ENCODE measurements at places on chromosomes 6 and 20. TPM values are rescaled to one million over a fixed set of nuclear protein-coding genes. Genes with fewer than 3 reads are reported as not detected.

SMPDL3A gene
- total RNA-seq: 13.0 TPM

SLC17A1 gene
- not detected for total RNA-seq

DLK2 gene
- 8.6 TPM for total RNA-seq

WDR27 gene
- total RNA-seq: 18.3 TPM

BPIFB2 gene
- total RNA-seq: not detected

GSTA1 gene
- not detected for total RNA-seq

MYLK2 gene
- total RNA-seq: 0.82 TPM

LBP gene
- not detected for total RNA-seq

DNA sequence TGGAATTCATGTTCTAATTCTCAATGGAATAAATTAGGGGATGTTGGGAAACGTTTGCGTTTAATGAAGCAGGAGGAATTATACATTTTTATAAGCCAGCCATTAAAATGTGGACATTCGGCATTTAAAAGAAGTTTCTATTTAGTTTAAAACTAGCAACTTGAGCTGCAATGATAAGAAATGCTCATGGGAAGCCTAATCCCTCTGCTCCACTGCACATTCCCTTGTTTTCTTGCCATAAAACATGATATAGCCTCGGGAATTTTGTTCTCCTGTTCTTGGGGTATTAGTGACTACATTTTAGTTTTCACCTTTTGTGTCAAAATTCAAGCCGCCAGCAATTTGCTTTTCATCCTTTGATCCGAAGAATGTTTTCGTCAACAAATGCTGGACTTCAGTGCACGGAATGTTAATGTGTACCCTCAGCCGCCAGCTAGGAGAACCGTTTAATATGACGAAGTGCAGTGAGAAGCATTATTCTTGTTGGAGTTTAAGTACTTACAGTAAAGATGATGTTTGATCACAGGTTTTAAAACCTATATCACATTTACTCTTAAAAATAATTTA is 137.9 kb downstream of the HIVEP1 start:
- DNase-seq: no peak

- DNase-seq: no peak
These were observed 16.4 kb downstream of the GMDS start for GRCh38 chr6:2229039-2229438.

DNA sequence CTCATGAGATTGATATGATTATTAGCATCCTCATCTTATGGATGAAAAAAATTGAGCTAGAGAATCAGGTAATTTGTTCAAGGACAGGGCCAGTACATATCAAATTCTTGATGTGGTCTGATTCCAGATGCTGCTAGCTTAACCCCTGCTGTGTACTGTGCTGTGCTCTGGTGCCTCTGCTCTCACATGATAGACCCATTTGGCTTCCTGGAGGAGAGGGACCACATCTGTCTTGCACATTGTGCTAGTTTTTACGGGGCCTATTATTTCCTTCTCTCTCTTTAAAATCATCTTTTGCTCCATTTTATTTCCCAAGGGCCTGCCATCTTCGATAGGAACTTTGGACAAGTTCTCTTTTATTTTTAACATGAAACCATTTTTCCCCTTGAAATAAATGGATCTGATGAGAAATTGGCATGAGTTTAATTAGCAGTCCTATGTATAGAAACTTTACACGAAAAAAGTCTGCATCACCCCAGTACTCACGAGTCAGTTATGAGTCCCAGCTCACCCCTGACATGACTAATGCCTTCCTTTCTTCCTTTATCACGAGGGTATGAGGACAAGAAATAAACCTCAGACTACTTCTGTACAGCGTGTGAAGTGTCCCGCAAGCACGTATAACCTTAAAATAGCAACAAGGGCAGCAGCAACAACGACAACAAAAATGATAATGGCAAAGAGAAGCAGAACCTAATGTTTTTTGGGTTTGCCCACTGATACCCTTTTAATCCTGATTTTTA is 26.5 kb downstream of the CD109 start:
- no peak for DNase-seq

- DNase-seq: no peak
These were observed 138.0 kb downstream of the SOX4 start for GRCh38 chr6:21731411-21732031.

GRCh38 chr6:73680289-73680918 is 15.6 kb upstream of the CD109 start:
- no peak for DNase-seq

GRCh38 chr6:46513533-46513932 is 22.3 kb upstream of the RCAN2 start:
- no peak for DNase-seq

- no peak for DNase-seq
These were observed 158.7 kb upstream of the SLC22A16 start for GRCh38 chr6:110635096-110635495.

GRCh38 chr6:122207794-122208193 is 191.7 kb upstream of the HSF2 start:
- DNase-seq: no peak

- DNase-seq: no peak
These were observed 57.1 kb upstream of the BTN3A2 start for GRCh38 chr6:26307850-26308249.

DNA sequence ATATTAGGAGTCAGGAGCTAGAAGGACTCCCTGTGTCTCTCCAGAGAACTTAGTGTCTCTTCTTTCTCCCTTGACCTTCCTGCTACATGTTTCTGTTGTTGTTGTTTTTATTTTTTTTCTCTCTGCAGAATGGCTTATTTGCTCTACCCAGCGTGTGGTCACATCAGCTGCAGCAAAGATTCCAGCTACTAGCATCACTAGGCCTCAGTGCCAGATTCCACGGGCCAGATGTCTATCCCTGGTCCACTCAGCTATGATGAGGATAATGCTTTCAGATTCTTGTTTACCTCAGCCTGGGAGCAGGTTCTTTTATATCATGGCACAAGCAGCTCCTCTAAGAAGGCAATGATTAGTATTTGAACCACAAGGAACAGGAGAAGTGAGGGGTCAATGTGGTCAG is 110.0 kb downstream of the PLCB1 start:
- no peak for DNase-seq

DNA sequence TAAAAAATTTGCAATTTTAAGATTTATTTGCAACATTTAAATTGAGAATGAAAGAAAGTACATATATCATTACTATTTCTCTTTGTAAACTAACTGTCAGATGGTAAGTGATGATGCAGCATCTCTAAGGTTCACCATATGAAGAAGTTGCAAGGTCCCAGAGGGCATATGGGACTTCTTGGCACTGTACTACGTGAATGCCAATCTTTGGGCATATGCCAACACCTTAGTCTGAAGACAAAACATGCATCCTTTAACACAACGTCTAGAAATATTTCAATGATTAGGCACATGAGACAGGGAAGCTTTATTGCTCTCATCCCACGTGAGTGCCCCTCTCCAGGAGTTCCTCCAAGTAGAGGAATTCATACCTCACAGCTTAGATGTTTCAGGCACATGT is 66.8 kb downstream of the CDK19 start:
- DNase-seq: no peak

GRCh38 chr6:132713352-132714134 is at the start of gene VNN1:
Gene VNN1, minus strand, starts transcription at chr6:132714055. Its CDS starts 20 bp downstream, at chr6:132714035.
- no peak for DNase-seq

DNA sequence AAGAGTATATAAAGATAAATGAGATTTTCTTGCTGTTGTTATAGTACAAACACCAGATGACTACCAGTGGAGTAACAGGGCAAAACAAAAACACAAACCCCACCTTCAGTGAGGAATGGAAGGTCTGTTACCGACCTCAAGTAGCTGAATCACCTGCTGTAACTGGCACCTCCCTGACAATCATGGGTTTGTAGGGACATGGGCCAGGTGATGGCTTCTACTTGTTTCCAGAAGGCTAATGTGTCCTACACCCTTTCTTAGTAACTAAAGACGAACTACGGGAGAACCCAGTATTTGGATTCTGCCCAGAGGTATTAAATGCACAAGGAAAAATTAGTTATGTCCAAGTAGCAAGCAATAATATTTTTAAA is 26.8 kb downstream of the SNX5 start:
- DNase-seq: no peak

DNA sequence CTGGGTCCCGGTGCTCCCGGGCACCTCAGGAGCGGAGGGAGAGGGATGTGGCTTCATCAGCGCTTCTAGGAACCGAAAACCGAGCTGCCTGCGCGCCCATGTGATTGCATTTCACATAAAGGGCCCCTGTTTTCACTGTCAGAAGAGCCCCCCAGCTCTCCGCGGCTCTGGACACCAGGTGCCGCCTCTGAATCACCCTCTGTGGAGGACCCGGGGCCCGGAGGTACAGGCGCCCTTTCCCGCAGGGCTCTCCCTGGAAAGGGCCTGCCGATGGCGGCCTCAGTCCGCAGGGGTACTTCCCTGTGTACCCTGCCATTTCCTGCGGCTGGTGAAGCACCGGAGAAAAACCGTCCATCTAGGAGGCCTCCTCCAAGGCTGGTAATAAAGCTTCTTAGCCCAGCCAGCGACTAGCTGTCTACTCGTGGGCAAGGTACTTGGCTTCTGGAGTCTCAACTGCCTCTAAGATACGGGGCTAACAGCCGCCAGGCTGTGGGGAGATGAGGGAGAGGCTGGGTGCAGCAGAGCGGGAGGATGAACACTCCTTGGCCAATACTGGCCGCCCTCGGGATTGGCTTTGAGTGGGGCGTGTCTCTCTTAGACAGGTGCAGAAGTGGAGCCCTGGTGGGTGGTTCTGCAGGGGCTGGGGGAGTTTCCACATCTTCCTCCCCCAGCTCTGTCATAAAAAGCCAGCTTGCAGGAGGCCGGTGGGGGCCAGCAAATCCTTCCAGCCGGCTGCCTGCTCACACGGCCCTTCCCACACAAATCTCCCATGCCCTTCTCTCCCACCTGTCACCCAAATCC is 1.6 kb downstream of the PPP1R16B start:
- DNase-seq: no peak

GRCh38 chr20:23141450-23142161 is 55.5 kb upstream of the CD93 start:
- no peak for DNase-seq

Measured in frontal cortex (tissue), 4 donors.